ENCODE measurements at places on chromosomes 1 and 21.

DNA sequence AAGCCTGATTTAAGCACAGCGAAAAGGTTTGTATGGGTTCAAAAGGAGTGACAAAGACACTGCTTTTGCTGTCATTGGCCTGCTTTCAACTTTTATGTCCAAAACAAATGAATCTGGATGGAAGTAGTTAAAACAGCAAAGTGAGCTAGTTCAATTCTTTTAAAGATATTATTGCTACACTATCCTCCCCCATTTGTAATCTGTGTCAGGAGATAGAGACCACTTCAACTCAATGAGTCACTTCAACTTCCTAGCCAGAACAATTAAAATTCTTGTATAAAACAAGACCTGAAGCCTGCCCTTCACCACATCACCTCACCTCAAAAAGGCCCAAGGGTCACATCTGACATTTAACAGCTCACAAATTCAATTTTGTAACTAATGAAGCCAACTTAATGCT, 364.1 kb upstream of the LYPLAL1 start:
- DNase-seq = no peak

- DNase-seq = no peak
Observed at GRCh38 chr1:13813398-13814012, 113.5 kb downstream of the PRDM2 start.

GRCh38 chr1:20614131-20614579, 19.1 kb upstream of the PINK1 start:
- DNase-seq = no peak

- DNase-seq = no peak
Observed at GRCh38 chr21:39694750-39695149, 50.2 kb upstream of the IGSF5 start.

- no peak for DNase-seq
Observed at GRCh38 chr1:93777255-93777654, 95.6 kb upstream of the BCAR3 start.

DNA sequence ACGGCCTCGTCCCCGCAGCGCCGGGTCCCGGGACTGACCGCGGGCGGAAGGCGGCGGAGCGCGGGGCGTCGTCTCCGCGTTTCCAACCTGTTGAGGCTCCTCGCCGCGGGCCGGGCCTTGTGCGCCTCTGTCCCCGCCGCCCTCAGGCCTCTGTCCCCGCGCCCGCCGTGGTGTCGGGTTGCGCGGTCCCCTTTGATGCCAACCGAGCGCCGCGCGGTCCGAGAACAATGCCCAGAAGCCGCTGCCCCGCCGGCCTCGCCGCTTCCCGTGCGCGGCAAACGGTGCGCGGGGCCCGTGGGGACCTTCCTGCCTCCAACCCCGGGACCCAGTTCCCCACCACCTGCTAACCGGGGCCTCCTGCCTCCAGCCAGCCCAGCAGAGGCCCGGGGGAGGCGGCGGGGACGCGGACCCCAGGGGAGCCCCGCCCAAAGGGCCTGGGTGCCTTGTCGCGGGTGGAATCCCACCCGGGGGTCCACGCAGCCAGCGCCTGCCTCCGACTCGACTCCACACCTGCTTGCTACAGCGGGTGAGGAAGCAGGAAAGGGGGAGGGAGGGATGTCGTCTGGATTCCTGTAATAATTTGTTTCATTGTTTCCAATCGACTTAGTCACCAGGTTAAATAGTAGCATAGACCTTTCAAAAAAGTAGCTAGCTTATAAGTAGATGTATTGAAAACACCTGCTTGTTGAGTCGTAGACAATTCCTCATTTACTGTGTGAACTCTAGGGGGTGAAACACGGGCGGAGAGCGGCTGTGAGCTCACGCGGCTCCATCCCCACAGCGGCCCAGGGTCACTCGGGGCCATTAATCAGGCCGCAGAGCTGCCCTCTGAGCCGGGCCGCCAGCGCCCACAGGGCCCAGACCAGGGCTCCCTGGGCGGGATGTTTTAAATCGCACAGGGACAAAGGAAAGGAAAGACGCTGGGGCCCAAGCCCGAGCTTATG, 1.1 kb downstream of the COL18A1 start:
- peak; percentile 24 for DNase-seq

- DNase-seq = no peak
Observed at GRCh38 chr1:204841798-204842197, 28.9 kb upstream of the NFASC start.

GRCh38 chr1:162091681-162092524, 22.4 kb downstream of the NOS1AP start:
- no peak for DNase-seq

- no peak for DNase-seq
Observed at GRCh38 chr1:111082421-111083203, 57.3 kb downstream of the DRAM2 start.

All from pulmonary artery endothelial cell (primary cell).